ENCODE measurements at places on chromosomes 1 and 21. TPM values are rescaled to one million over a fixed set of nuclear protein-coding genes. Genes with fewer than 3 reads are reported as not detected.

Gene LRRC39
- 0.54 TPM for total RNA-seq

Gene PLCH2
- total RNA-seq, result 2.0 TPM

Gene IFNLR1
- total RNA-seq, result 7.6 TPM

Gene ADAM30
- total RNA-seq, result not detected

Gene TNNT2
- 2.0 TPM for total RNA-seq

Gene AKNAD1
- 0.15 TPM for total RNA-seq

Gene TTC39A
- 15.4 TPM for total RNA-seq

Gene LCE1F
- not detected for total RNA-seq

Gene LCE1B
- not detected for total RNA-seq

Gene JAM2
- 0.15 TPM for total RNA-seq

GRCh38 chr1:206653715-206654459, 18.6 kb downstream of the DYRK3 start:
- H3K4me3 ChIP-seq, result no peak overlapping the region
- no peak overlapping the region for H3K27ac ChIP-seq
- no peaks in the 10 kb centered on the region for H3K27me3 ChIP-seq
- no peaks in the 10 kb centered on the region for H3K36me3 ChIP-seq

DNA sequence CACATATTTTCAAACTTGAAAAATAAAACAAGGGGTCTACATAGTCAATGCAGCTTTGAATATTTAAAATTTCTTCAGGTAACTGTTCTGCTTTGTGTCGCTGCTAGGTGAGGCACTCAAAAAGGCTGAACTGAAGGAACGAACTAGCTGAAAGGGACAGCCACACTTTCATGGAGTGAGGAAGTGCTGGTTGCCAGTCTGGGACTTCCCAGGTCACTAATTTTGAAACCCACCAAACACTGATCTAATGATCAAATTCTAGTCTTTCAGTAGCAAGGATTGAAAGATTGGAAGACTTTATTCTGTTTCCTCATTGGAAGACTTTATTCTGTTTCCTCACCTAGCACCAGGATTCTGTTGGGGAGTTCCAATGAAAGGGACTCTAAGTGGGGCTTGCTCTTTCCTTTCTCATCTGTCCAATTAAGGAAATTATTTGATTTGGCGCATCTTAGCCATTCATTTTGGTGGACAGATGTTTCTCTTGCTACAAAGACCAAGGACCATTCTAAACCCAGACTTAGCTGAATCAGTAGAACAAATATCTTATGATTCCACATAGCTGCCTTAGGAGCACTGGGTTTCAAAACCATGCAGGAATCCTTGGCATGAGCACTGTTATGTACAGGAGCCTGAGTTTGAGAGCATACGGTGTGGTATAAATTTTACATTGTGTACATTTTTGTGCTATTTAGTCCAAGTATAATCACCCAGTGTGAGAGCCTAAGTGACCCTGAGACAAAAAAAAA, 10.9 kb upstream of the ARID1A start:
- no peak overlapping the region for H3K4me3 ChIP-seq
- no peak overlapping the region for H3K27ac ChIP-seq
- DNase-seq, result no peak
- no peaks in the 10 kb centered on the region for H3K36me3 ChIP-seq
- H3K27me3 ChIP-seq, result no peaks in the 10 kb centered on the region

DNA sequence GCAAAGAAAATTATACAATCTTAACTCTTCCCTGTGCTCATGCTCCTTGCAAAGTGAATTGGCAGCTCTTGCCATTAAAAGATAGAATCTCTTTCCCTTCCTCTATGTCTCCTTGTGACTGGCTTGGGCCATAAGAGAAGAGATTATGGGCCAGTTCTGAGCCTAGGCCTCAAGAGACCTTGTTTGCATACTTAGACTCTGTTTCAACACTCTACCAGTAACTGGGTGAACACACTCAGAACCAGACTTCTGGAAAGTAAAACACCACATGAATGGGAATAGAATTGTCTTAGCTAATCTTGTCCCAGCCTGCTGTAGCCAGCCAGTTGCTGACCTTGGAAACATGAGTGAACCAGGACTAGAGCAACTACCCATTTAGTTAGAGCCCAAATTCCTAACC, 15.3 kb upstream of the OR6K3 start:
- no peaks in the 10 kb centered on the region for H3K27me3 ChIP-seq
- H3K27ac ChIP-seq, result no peak overlapping the region
- H3K4me3 ChIP-seq, result no peak overlapping the region
- H3K36me3 ChIP-seq, result no peaks in the 10 kb centered on the region
- no peaks in the 10 kb centered on the region for H3K4me1 ChIP-seq

DNA sequence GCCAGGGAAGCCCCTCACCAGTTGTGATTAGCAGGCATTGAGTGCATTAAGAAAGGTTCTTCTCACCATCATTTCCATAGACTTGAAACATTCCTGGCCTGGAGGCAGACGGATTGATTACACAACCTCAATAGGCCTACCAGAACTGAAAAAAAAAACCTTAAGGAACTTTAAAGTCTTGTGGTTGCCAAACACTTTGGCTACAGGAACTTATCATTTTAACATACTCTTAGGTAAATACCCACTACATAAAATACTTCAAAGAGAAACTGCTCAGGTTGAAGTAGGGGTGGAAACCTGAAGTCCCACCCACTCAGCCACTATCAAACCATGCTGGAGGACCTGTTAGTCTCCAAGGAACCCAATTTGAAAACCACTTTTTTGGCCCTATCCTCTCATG, 22.4 kb upstream of the HMGB4 start:
- H3K4me3 ChIP-seq, result no peak overlapping the region
- no peak for DNase-seq
- H3K4me1 ChIP-seq, result no peaks in the 10 kb centered on the region
- no peaks in the 10 kb centered on the region for H3K36me3 ChIP-seq
- no peak overlapping the region for H3K27ac ChIP-seq
- H3K27me3 ChIP-seq, result peaks cover 26% of the 10 kb centered on the region

- no peak for DNase-seq
- no peak overlapping the region for H3K4me3 ChIP-seq
- H3K36me3 ChIP-seq, result no peaks in the 10 kb centered on the region
- H3K27ac ChIP-seq, result no peak overlapping the region
Measured at GRCh38 chr1:44174630-44175029, 33.2 kb upstream of the KLF18 start.

- H3K27ac ChIP-seq, result no peak overlapping the region
- no peak overlapping the region for H3K4me3 ChIP-seq
- DNase-seq, result no peak
- peaks cover 25% of the 10 kb centered on the region for H3K4me1 ChIP-seq
- H3K36me3 ChIP-seq, result 0 out of 2 replicates have a peak, but pooled peaks cover 2% of the 10 kb centered on the region
Measured at GRCh38 chr1:8421721-8422120, 103.8 kb downstream of the SLC45A1 start.

GRCh38 chr1:22122273-22123070, 20.4 kb downstream of the WNT4 start:
- H3K27me3 ChIP-seq, result no peaks in the 10 kb centered on the region
- no peak overlapping the region for H3K4me3 ChIP-seq
- DNase-seq, result no peak
- H3K36me3 ChIP-seq, result no peaks in the 10 kb centered on the region

GRCh38 chr21:37043818-37044217, 29.1 kb downstream of the PIGP start:
- peaks cover 13% of the 10 kb centered on the region for H3K4me1 ChIP-seq
- no peaks in the 10 kb centered on the region for H3K36me3 ChIP-seq
- no peak for DNase-seq
- H3K4me3 ChIP-seq, result no peak overlapping the region
- no peak overlapping the region for H3K27ac ChIP-seq

- no peak overlapping the region for H3K4me3 ChIP-seq
- no peak overlapping the region for H3K27ac ChIP-seq
- no peaks in the 10 kb centered on the region for H3K36me3 ChIP-seq
- H3K27me3 ChIP-seq, result no peaks in the 10 kb centered on the region
Measured at GRCh38 chr1:231442735-231443134, 20.6 kb upstream of the EGLN1 start.

DNA sequence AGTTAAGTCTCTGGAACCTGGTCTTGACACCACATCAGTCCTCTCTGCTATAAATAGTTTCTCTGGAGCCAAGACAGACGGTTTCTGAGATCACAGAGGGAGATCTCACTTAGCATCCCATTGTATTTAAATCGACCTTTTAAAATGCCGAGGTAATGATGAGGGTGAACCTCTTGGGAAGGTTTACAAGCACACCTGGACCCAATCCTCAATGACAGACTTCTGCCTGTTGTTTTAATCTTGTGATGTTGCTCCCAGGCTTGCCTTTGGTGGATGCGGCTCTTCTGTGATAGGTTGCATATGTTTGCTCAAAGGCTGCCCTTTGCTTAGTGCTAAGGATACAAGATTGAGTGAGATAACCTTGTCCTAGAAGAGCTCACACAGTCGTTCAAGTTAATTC, 104.6 kb upstream of the L1TD1 start:
- no peaks in the 10 kb centered on the region for H3K27me3 ChIP-seq
- H3K36me3 ChIP-seq, result 0 out of 2 replicates have a peak, but pooled peaks cover 2% of the 10 kb centered on the region
- no peak overlapping the region for H3K4me3 ChIP-seq
- no peak for DNase-seq
- H3K4me1 ChIP-seq, result no peaks in the 10 kb centered on the region

GRCh38 chr1:18569811-18570545, 60.7 kb upstream of the PAX7 start:
- no peak overlapping the region for H3K4me3 ChIP-seq
- no peak overlapping the region for H3K27ac ChIP-seq
- H3K27me3 ChIP-seq, result peaks cover 5% of the 10 kb centered on the region
- no peaks in the 10 kb centered on the region for H3K36me3 ChIP-seq

- no peak overlapping the region for H3K4me3 ChIP-seq
- H3K4me1 ChIP-seq, result 0 out of 2 replicates have a peak, but pooled peaks cover 3% of the 10 kb centered on the region
- DNase-seq, result no peak
- H3K36me3 ChIP-seq, result peaks cover 15% of the 10 kb centered on the region
- no peaks in the 10 kb centered on the region for H3K27me3 ChIP-seq
Measured at GRCh38 chr1:90000934-90001676, 6.2 kb downstream of the ZNF326 start.

DNA sequence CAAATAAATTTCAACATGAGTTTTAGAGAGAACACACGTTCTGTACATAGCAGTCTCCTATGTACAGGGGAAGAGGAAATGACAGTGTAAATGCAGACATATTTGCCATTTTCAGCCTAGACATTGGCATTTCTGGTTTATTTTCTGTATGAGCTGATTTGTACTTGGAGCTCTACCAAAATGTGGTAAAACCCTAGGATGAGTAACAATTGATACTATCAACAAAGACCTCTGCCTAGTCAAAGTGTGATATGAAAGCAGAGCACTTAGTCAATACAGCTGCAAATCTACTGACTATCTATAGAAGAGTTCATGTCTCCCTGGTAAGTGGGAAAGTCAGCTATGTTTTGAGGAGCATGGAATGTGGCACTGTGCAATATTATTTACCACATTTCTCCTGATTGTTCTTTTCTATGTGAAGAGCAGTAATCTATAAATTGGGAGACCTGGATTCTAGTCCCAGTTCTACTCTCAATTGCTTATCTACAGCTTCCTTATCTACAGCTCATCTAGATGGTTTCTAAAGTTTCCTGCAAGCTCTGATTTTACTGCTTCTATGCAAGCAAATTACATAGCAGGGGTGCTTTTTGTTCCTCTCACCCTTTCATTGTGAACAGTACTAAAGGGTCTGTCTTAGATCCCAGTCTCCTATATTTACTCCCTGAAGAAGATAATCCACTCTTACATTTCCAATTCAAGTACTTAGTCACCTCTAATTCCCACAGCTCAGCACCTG, 334.2 kb downstream of the NTNG1 start:
- no peak overlapping the region for H3K27ac ChIP-seq
- H3K4me1 ChIP-seq, result no peaks in the 10 kb centered on the region
- H3K27me3 ChIP-seq, result no peaks in the 10 kb centered on the region
- DNase-seq, result no peak
- no peak overlapping the region for H3K4me3 ChIP-seq

GRCh38 chr1:171134204-171134923, 43.7 kb downstream of the FMO3 start:
- H3K27ac ChIP-seq, result no peak overlapping the region
- H3K36me3 ChIP-seq, result no peaks in the 10 kb centered on the region
- no peak overlapping the region for H3K4me3 ChIP-seq
- no peaks in the 10 kb centered on the region for H3K4me1 ChIP-seq
- DNase-seq, result no peak
- 0 out of 2 replicates have a peak, but pooled peaks cover 8% of the 10 kb centered on the region for H3K27me3 ChIP-seq

GRCh38 chr1:33049371-33049770, 12.7 kb upstream of the AK2 start:
- no peak overlapping the region for H3K4me3 ChIP-seq
- peaks cover 8% of the 10 kb centered on the region for H3K4me1 ChIP-seq
- H3K27ac ChIP-seq, result no peak overlapping the region
- H3K27me3 ChIP-seq, result no peaks in the 10 kb centered on the region

DNA sequence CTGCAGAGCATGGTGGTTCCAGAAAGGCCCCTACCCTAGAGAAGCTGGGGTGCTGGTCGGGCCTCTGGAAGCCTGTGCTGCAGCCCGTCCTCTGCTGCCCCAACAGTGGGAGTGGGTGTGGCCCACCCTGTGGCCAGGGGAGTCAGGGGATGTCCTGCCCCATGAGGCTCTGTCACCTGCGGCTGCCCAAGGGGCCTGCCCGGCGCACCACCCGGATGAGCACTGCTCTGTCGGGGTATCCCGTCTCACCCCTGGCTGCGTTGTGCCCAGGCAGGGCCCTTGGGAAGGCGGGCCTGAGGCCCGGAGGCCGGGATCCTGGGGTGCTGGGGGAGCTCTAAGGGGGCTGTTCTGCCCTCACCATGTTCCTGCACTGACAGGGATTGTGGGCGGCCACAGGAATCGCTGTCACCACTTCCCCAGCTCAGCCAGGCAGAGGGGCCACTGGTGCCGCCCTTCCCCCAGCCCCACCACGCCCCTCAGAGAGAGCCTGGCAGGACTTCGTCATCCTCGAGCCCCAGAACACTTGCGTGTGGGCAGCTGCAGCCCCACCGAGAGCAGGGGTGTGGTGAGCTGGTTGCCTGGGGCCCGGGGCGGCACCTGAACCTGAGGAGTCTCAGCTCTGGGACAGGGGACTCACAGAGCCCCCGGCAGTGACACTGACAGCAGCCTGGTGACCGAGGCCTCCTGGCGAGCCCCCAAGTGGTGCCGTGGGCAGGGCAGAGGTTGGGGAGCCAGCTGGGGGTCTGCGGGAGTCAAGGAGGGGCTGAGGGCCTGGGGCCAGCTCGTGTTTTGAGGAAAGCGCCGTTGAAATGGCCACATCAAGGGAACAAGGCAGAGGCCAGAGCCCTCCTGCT, 20.2 kb downstream of the PANK4 start:
- no peaks in the 10 kb centered on the region for H3K4me1 ChIP-seq
- H3K36me3 ChIP-seq, result peaks cover 6% of the 10 kb centered on the region
- no peak overlapping the region for H3K27ac ChIP-seq
- H3K4me3 ChIP-seq, result no peak overlapping the region

DNA sequence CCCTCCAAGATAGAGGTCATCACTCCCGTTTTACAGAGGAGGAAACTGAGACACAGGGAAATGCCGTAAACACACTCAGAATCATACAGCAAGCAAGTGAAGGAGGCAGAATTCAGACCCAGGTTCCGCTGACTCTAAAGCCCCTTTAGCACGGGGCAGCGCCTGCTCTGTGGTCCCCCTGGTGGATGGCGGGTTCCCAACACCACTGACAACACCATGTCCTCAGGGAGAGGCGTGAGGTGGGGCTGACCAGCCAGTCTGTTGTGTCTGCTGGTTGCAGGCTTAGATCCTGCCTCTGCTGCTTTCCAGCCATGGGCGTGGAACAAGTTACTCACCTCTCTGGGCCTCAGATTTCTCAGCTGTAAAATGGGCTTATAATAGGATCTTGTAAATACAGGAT, 617.3 kb downstream of the MATN1 start:
- no peaks in the 10 kb centered on the region for H3K4me1 ChIP-seq
- H3K36me3 ChIP-seq, result no peaks in the 10 kb centered on the region
- no peak for DNase-seq
- peaks cover 37% of the 10 kb centered on the region for H3K27me3 ChIP-seq
- H3K4me3 ChIP-seq, result no peak overlapping the region

All from HCT116 (cell line).